ENCODE measurements at places on chromosomes 7 and 10.

DNA sequence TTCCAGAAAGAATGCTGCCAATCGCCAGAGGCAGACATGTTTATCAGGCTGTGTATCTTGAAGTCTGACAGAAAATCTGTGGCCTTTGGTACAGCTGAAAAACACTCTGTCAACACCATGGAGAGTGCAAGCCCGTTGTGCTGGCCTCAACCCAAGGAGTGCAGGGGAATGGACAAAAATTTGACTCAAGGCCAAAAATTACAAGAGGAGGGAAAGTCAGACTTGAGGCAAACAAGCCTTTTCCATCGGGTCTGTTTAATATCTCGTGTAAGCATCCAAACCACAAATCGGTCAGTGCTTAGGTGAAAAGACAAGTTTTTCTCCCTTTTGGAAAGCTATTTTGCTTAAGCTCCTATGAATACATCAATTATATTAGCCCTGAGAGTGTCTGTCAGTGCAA, 305.3 kb upstream of the NFE2L3 start:
- DNase-seq, result no peak

GRCh38 chr7:157760004-157760730, 423.4 kb downstream of the DNAJB6 start:
- DNase-seq, result no peak

- DNase-seq, result no peak
These were observed 1.7 kb downstream of the CYP3A4 start for GRCh38 chr7:99782012-99782953.

- no peak for DNase-seq
These were observed 2.1 kb upstream of the ADD3 start for GRCh38 chr10:110005719-110006118.

DNA sequence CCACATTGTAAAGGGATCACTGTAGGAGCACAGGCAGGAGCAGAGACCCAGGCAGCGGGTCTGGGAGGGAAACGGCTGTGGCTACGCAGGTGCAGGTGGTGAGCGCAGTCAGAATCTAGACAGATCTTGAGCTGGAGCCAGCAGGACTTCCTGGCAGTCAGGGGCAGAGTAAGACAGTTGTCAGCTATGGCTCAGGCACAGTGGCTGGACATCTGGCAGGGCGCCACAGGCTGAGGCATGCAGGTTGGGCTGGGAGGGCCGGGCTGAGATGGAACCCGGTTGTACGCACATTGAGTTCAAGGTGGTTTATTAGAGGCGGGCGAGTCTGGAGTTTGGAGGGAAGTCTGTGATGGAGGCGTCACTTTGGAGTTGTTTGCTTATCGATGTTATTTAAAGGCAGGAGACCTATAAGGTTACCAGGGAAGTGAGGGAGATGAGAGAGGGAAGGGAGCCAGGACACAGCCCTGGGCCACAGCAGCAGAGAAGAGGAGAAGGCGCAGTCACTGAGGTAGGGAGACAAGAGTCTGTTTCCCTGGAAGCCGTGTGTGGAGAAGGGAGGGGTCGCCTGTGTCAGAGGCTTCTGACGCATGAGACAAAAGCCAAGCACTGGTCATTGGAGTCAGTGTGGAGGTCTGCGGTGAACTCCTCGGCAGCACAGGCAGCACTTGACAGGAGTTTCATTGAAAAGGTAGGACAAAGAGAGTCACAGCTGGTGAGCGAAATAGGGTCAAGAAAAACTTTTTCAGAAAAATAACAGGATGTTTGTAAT, 73.8 kb downstream of the LANCL2 start:
- DNase-seq, result no peak

DNA sequence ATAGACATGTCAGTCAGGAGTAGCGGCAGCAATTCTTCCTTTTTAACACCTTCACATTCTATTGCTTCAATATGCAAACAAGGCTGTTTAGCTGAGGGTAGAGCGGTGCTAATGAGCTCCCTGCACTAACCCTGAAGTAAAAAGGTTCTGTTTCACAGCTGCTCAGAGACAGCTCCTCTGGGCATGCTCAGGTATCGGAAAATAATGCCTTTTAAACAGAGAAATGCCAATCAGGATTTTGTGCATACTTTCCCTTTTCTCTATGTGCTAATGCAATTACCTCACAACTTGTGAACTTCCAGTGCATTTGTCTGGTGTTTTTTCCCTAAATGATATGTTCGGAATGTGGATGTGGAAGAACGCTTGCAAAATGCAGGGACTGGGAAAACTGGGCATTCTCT, 307.7 kb upstream of the FZD8 start:
- no peak for DNase-seq

All from stimulated activated CD8-positive, alpha-beta memory T cell treated with anti-CD3 and anti-CD28 coated beads, Interleukin-7, amount 100 ng/mL, for 1 hour (primary cell).